Right renal cortex interstitium (tissue), 3 donors: ENCODE measurements at places on chromosomes 11 and 22. TPM values are rescaled to one million over a fixed set of nuclear protein-coding genes. Genes with fewer than 3 reads are reported as not detected.
A peak's percentile ranks its signal among the peaks of the same experiment; 100 is the strongest.

MUC6 gene
- polyA plus RNA-seq, result 14.3 TPM

GRCh38 chr22:45638834-45639746 is 32.5 kb upstream of the ATXN10 start:
- DNase-seq, result no peak

DNA sequence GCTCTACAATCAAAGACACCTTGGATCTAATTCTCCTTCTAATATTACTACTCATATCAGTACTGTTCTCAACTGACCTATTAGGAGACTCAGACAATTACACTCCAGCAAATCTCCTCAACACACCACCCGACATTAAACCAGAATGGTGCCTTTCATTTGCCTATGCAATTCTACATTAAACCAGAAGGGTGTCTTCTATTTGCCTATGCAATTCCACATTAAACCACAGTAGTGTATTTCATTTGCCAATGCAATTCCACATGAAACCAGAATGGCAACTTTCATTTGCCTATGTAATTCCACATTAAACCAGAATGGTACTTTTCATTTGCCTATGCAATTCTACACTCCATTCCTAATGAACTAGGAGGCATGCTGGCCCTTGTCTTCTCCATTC is 15.3 kb upstream of the APOL3 start:
- DNase-seq, result no peak

- DNase-seq, result no peak
Measured at GRCh38 chr11:77199137-77199745, 71.2 kb downstream of the MYO7A start.

SYCE3 gene
- 0.28 TPM for polyA plus RNA-seq

EIF3L gene
- 1,125 TPM for polyA plus RNA-seq

DNA sequence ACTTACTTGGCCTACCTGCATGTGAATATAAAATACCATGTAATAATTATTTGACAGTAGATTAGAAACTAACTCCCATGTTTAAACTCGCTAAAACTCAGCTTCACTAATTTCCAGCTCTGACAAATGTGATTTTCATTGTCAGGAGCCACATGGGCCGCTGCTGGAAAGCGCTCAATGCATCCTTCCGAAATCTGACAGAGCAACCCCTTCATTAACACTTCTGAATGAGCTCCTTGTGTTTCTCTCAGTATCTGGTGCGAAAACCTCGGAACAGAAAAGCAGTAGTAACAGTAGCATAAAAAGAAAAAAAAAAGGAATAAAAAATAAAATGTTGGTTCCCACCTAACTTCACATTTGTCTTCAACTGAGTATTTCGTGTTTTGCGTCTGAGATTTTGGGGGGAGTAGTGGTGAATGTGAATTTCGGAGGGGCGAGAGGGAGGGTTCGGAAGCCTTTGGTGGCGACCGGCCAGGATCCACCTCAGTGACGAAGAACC is 710 bp downstream of the MTCH2 start:
- DNase-seq, result no peak

DEFB131B gene
- not detected for polyA plus RNA-seq

- no peak for DNase-seq
Measured at GRCh38 chr11:65868076-65868667, 4.4 kb downstream of the EFEMP2 start.

- DNase-seq, result no peak
Measured at GRCh38 chr22:43543522-43544288, 131.9 kb downstream of the MPPED1 start.

- no peak for DNase-seq
Measured at GRCh38 chr22:37551981-37552380, 8.3 kb upstream of the CDC42EP1 start.

DNA sequence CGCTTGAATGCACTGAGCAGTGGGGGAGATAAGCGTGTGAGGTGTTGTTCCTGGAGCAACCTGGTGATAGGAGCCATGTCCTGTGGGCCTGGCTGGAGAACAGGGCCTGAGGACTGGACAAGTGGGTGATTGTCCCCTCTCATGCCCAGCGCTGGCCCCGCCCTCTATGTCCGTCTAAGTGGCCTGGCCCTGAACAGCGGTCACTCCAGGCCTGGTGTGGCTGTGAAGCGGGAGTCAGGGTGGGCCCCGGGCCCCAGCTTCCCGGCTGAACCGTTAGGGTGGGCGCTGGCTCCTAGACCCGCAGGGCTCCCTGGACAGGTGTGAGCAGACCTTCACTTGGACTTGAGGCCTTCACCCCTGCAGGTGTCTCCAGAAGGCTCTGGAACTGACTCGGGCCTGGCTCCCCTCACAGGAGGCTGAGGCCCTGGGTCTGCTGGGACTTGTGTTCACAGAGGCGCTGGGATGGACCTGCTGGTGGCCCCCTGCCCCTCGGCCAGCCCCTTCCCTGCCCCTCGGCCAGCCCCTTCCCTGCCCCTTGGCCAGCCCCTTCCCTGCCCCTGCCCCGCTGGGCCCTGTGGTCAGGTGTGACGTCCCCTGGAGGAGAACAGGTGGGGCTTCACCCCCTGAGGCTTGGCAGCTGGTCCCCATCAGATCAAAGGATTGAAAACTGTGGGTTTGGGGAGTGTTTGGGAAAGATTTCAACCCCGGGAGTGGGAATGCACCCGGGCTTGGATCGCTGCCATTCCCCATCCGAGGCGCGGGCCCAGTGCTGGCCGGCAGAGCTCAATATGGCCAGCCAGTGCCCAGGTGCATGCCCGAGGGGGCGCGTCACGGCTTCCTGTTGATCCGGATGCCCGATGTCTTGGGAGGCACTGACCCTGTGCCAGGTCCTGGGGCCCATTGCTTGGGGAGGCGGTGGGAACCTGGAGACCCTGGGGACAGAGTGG is 3.2 kb upstream of the MUC6 start:
- DNase-seq, result no peak

DNA sequence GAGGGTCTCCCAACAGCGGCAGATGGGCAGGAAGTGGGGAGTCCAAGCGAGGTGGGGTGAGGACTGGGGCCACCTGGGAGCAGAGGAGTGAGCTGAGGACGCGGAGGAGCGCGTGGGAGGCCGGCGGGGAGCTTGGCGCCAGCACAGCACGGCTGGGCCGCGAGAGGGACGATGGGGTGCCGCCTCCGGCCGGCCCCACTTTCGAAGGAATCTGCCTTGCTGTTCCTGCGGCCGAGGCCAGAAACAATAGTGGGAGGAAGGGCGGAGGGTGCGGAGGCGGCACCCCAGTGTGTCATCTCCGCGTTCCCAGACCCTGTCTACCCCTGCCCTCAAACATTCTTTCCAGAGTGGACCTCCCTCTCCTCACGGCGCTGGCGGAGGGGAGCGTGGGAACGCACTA is 5.5 kb downstream of the INS start:
- no peak for DNase-seq

- peak; percentile 43 for DNase-seq
Measured at GRCh38 chr22:37428649-37429586, 1.6 kb upstream of the ELFN2 start.

GRCh38 chr11:78228467-78228866 is 39.7 kb downstream of the USP35 start:
- peak; percentile 44 for DNase-seq

- DNase-seq, result no peak
Measured at GRCh38 chr11:86408845-86409244, 34.2 kb downstream of the CCDC81 start.

- no peak for DNase-seq
Measured at GRCh38 chr22:39777716-39778454, 115.7 kb downstream of the ENTHD1 start.

DNA sequence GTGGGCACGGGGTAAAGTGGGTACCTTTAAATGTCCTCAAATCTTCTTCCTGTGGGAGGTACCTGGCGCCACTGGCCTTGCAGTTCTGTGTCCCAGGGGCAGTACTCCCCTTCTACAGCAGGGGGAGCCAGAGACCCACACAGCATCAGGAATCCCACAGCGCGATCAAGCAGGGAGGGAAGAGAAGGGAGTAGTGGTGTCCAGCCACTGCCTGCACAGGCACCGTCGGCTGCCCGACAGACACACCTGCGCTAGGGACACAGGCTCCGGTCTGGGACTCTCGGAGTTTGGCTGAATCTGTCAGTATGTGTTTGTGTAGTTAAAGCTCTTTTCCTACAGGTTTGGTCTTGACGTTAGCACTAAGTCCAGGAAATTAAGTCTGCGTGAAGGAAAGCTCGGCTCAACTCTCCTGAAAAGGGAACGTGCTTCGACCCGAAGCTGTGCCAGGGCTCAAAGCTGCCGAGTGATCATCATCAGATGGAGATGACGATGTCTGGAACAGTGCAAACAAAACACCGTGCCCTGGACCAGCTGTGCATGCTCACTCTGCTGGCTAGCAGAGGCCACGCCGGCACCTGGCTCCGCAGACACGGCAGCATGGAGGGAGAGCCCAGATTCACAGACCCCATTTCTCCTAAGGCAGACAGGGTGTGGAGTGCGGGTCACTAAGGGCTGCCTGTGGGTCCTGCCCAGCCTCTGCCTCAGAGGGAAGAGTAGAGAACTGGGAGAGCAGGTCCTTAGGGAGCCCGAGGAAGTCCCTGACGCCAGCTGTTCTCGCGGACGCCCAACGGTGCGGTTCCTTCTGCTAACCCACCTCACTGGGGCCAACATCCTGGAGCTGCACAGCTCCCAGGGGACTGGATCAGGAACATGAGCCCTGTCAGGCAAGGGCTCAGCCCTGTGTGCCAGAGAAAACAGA is 56.0 kb upstream of the BID start:
- peak; percentile 73 for DNase-seq

- DNase-seq, result no peak
Measured at GRCh38 chr11:12717851-12718291, 43.6 kb downstream of the TEAD1 start.

- no peak for DNase-seq
Measured at GRCh38 chr11:70517988-70518907, 119.9 kb downstream of the CTTN start.

DNA sequence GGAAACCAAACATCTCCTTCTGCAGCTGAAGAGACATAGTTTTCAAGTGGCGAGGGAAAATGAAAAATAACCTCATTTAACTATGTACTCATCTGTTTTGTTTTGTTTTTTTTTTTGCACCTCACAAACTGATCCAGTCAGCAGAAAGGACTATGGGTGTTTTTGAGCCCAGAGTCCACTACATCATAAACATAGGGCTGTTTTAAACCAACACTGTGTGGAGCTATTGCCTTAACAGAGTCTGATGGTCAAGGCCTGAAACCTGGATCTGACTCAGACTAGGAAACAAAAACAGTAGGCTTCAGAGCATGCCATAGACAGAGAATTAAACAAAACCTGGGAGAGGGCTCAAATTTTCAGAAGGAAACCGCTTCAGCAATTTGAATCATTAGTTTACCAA is 99.3 kb upstream of the FSHB start:
- no peak for DNase-seq

DNA sequence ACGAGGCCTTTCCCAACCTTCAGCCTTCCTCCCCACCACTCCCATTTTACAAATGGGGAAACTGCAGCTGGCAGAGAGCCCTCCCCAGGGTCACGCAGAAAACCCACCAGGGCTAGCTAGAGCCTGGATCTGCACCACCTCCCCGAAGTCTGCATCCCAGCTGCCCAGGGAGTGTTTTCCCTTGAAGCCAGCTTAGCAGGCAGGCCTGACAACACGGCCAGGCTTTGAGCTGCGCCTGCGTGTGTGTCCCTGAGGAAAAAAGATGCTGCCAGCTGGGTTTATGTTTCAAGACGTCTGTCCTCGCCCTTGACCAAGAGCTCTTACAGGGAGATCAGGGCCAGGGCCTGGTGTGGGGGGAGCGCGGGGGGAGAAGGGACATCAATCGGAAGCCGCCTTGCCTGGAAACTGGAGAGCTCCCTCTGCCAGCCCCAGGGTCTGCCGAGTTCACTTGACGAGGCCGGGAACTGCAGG is 20.3 kb downstream of the WNT11 start:
- DNase-seq, result no peak

GLYATL2 gene
- 1.6 TPM for polyA plus RNA-seq

DNA sequence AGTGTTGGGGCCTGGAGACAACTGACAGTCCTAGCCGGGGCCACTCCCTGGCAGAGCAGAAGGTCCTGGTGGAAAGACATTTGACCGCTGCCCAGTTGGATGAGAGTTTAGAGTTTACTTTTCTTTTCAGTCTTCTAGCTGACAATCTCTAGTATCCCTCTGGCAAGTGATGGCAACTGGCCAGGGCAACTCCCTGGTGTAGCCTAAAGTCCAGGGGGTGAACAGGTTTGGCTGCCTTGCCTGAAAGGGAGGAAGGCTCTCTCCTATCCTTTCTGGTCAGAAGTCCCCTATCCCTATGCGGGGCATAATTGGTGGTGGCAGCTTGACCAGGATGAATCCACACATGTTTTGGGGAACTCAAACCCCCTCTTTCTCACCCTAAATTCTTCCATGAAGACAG is 16.8 kb upstream of the MSANTD2 start:
- DNase-seq, result no peak

- DNase-seq, result no peak
Measured at GRCh38 chr22:32618441-32619140, 144.0 kb downstream of the FBXO7 start.

DNA sequence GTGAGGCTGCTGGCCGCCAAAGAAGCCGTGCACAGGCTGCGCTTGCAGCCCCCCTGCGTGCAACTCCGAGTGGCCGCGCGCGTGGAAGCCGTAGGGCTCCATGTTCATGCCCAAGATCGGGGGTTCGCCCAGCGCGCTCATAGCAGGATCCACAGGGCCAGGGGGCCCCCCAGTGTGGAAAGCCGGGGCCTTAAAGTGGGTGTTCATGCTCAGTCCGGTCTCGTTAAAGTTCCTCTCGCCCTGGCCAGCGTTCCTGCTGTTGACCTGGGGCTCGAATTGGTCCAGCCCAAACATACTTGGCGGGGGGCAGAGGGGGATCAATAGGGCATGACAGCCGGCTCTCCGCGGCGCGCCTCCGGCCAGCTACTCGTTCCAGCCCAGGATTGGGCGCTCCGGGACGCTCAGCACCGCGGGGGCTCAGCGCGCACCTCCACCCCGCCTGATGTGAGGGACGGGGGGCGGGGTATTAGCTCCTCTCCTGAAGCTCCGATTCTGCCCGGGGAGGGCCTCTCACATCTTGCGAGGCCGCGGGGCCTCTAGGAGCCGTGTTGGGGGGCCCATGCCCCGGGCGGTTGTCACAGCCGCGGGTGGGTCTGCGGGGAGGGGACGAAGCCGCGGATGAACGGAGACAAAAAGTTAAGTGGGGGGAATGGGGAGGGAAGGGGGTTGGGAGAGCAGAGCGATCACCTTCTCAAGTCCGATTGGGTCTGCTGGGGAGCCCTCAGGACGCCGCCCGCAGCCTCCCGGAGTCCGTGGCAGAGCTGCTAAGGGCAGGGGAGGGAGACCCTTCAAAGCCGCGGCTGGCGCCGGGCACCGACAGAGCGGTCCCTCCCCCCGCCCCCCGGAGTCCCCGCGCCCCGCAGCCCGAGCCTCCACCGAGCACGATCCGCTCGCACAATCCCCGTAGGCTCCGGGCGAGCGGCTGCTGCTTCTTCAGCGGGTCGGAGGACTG is 1.0 kb downstream of the MN1 start:
- no peak for DNase-seq

GRCh38 chr11:69339041-69339733 is 45.2 kb downstream of the MYEOV start:
- no peak for DNase-seq

FGF19 gene
- 1.3 TPM for polyA plus RNA-seq

EMID1 gene
- polyA plus RNA-seq, result 81.4 TPM

- no peak for DNase-seq
Measured at GRCh38 chr22:49431551-49431950, 396.1 kb downstream of the BRD1 start.

GRCh38 chr11:96084610-96085318 is 160.9 kb upstream of the MTMR2 start:
- no peak for DNase-seq

GRCh38 chr11:48168815-48169214 is 47.8 kb upstream of the OR4B1 start:
- DNase-seq, result no peak

GRCh38 chr11:111386611-111387150 is 7.6 kb upstream of the POU2AF1 start:
- DNase-seq, result no peak

SLC22A25 gene
- polyA plus RNA-seq, result not detected

MAP6 gene
- polyA plus RNA-seq, result 10.6 TPM

USH1C gene
- 64.8 TPM for polyA plus RNA-seq

TAGLN gene
- polyA plus RNA-seq, result 132 TPM
